ENCODE measurements at places on chromosomes 3 and 15. TPM values are rescaled to one million over a fixed set of nuclear protein-coding genes. Genes with fewer than 3 reads are reported as not detected.

DNA sequence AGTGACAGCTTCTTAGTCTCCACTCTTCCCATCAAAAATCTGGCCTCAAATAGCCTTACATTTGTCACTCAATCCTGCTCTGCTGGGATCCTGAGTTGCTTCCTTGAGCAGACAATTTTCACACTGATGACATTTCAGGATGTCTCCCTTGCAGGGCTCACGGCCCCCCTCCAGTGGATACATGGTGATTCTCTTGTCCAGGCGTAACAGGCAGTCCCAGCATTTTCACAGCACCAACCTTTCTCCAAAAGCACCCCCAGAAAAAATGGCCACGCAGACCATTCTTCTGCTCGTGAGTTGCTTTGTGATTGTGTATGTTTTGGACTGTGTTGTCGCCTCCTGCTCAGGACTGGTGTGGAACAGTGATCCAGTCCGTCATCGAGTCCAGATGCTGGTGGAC, 47.4 kb upstream of the WNT7A start:
- H3K4me1 ChIP-seq = peaks cover under 1% of the 10 kb centered on the region
- DNase-seq = no peak
- H3K27me3 ChIP-seq = no peaks in the 10 kb centered on the region
- no peak overlapping the region for H3K27ac ChIP-seq
- no peak overlapping the region for H3K4me3 ChIP-seq

- DNase-seq = peak; percentile 58
- H3K4me1 ChIP-seq = no peaks in the 10 kb centered on the region
- no peaks in the 10 kb centered on the region for H3K27me3 ChIP-seq
Observed at GRCh38 chr3:57756528-57757401, 656 bp downstream of the SLMAP start.

DNA sequence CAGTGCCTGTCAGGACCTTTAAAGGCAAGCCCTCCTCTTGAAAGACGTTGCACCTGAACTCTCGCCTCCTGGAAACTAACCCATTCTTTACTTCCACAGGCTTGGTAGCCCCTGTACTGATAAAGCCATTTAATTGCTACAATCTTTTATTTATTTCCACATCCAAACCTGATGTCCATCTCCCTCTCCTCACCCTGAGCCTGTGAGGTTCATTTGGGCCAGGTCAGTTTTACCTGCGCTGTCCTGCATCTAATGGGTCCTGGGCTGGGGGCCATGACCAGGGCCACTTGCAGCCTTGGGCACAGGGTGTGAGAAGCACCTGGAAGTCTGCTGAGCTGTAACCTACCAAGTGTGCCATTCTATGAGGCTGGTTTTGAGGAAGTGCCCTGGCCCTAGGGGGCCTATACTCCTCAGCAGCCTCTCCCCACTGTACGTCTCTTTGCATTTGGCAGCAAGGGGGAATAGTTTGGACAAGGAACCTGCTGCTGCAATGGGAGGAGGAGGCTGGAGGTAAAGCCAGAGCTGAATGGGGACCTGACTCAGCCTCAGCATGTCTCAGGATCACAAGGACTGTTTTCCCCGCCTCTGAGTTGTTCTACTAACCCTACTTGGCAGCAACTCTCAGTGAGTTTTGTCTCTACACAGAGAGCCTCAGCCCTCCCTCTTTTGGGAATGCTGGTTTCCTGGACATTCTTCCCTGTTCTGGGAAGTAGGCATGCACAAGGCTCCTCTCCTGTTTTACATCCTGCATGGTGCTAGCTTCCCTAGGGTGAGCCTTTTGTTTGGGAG, 53.8 kb downstream of the WDR76 start:
- H3K27me3 ChIP-seq = no peaks in the 10 kb centered on the region
- no peak for DNase-seq
- H3K27ac ChIP-seq = no peak overlapping the region
- H3K36me3 ChIP-seq = no peaks in the 10 kb centered on the region

GRCh38 chr3:50338965-50339364, 1.7 kb downstream of the RASSF1 start:
- no peaks in the 10 kb centered on the region for H3K36me3 ChIP-seq
- no peak for DNase-seq
- no peak overlapping the region for H3K4me3 ChIP-seq
- peaks cover 3% of the 10 kb centered on the region for H3K4me1 ChIP-seq
- H3K27me3 ChIP-seq = no peaks in the 10 kb centered on the region

DNA sequence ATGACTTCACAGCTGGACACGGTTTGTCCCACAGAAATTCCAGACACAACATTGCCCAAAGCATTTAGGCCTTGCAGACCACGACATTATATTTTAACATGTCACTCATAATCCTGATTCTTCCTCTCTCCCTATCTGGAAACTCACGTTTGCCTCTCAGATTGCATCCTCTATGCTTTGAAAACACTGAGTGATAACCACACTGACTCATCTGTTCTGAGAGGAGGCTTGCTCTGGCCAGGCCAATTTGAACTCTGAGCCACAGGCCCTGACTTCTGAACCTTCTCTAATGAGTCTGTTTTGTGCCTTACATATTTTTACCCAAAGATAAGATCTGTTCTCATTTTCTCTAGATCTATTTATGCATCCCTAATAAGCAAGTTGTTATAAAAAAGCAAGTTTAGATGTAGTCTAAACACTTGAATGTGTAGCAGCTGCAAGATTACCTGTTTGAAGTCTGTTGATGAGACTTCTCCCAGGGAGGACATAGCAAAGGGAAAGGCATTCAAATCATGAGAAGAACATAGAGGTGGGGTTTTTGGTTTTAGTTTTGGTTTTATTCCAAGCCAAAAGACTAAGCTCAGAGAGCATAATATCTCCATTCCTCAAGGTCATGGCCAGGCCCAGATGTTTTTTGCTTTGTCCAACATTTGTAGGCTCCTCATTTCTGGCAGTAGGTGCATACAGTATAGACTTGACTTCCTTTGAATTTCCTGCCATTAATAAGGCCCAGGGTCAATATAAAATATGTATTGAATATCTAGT, 234.4 kb upstream of the LRTM1 start:
- DNase-seq = no peak
- H3K4me1 ChIP-seq = no peaks in the 10 kb centered on the region
- no peaks in the 10 kb centered on the region for H3K36me3 ChIP-seq
- no peak overlapping the region for H3K27ac ChIP-seq

- no peaks in the 10 kb centered on the region for H3K27me3 ChIP-seq
- no peak for DNase-seq
- no peaks in the 10 kb centered on the region for H3K36me3 ChIP-seq
- no peaks in the 10 kb centered on the region for H3K4me1 ChIP-seq
- no peak overlapping the region for H3K27ac ChIP-seq
- no peak overlapping the region for H3K4me3 ChIP-seq
Observed at GRCh38 chr3:190696777-190697501, 165.6 kb downstream of the GMNC start.

GRCh38 chr3:115162759-115163158, 15.7 kb upstream of the ZBTB20 start:
- no peaks in the 10 kb centered on the region for H3K36me3 ChIP-seq
- H3K4me3 ChIP-seq = no peak overlapping the region
- no peak for DNase-seq
- no peak overlapping the region for H3K27ac ChIP-seq
- H3K4me1 ChIP-seq = no peaks in the 10 kb centered on the region

Gene MASP1
- total RNA-seq = 80.7 TPM

Gene P2RY1
- 4.9 TPM for total RNA-seq

Gene LRRK1
- total RNA-seq = 36.6 TPM

Gene GABRA5
- total RNA-seq = not detected

All from uterus (tissue), 4 donors.